T-helper 17 cell (primary cell): ENCODE measurements at places on chromosomes 3 and 15. TPM values are rescaled to one million over a fixed set of nuclear protein-coding genes. Genes with fewer than 3 reads are reported as not detected.

Gene FAM43A
- total RNA-seq, result 5.5 TPM

Gene PTPN9
- total RNA-seq, result 21.6 TPM

- no peak for DNase-seq
Measured at GRCh38 chr15:88830016-88830415, 26.8 kb downstream of the ACAN start.

DNA sequence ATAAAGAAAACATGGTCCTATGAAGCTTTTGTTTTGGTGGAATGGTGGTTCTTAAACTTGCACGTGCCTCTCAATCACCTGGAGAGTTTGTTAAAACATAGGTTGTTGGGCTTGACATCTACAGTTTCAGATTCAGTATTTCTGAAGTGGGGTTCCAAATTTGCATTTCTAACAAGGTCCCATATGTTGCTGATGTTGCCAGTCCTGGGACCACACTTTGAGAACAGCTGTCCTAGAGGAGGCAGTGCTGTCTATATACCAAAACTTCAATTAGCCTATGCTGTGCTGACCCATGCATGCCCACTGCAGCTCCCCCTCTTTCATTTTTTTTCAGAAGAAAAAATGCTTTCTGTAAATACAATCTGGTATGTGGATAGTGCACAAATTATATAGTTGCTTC, 31.3 kb downstream of the ALCAM start:
- no peak for DNase-seq

GRCh38 chr3:38147421-38147820, 9.0 kb downstream of the MYD88 start:
- DNase-seq, result no peak

GRCh38 chr3:1805331-1805730, 293.3 kb upstream of the CNTN4 start:
- no peak for DNase-seq
